ENCODE measurements at places on chromosomes 3 and 15. TPM values are rescaled to one million over a fixed set of nuclear protein-coding genes. Genes with fewer than 3 reads are reported as not detected.

The PARP15 gene
- 0.74 TPM for total RNA-seq

The IMPG2 gene
- 0.21 TPM for total RNA-seq

The CCDC39 gene
- not detected for total RNA-seq

The SLC2A2 gene
- not detected for total RNA-seq

The TYRO3 gene
- 2.1 TPM for total RNA-seq

The VGLL3 gene
- total RNA-seq, result 4.6 TPM

The CYP8B1 gene
- total RNA-seq, result not detected

The ATP8B4 gene
- 2.6 TPM for total RNA-seq

The HTR3E gene
- not detected for total RNA-seq

The CPN2 gene
- 0.87 TPM for total RNA-seq

The HYAL3 gene
- total RNA-seq, result 1.3 TPM

The IL5RA gene
- total RNA-seq, result 1.1 TPM

The ROBO2 gene
- total RNA-seq, result 3.5 TPM

The PRSS50 gene
- total RNA-seq, result 0.23 TPM

The PRICKLE2 gene
- 7.2 TPM for total RNA-seq

The SOX14 gene
- not detected for total RNA-seq

The LMLN gene
- total RNA-seq, result 9.7 TPM

The SAXO2 gene
- 4.1 TPM for total RNA-seq

The AKAP13 gene
- 345 TPM for total RNA-seq

The PSTPIP1 gene
- 4.6 TPM for total RNA-seq

The KCNH8 gene
- total RNA-seq, result 0.11 TPM

The DLL4 gene
- total RNA-seq, result 9.5 TPM

The STAB1 gene
- total RNA-seq, result 76.6 TPM

The CPLX3 gene
- 1.5 TPM for total RNA-seq

The NR2E3 gene
- total RNA-seq, result not detected

The FBXW12 gene
- not detected for total RNA-seq

The ANP32A gene
- total RNA-seq, result 132 TPM

The POLQ gene
- 0.38 TPM for total RNA-seq

Data from heart right ventricle (tissue), 16 donors.